ENCODE measurements at places on chromosomes 4 and X. TPM values are rescaled to one million over a fixed set of nuclear protein-coding genes. Genes with fewer than 3 reads are reported as not detected.

The FGB gene
- not detected for total RNA-seq

DNA sequence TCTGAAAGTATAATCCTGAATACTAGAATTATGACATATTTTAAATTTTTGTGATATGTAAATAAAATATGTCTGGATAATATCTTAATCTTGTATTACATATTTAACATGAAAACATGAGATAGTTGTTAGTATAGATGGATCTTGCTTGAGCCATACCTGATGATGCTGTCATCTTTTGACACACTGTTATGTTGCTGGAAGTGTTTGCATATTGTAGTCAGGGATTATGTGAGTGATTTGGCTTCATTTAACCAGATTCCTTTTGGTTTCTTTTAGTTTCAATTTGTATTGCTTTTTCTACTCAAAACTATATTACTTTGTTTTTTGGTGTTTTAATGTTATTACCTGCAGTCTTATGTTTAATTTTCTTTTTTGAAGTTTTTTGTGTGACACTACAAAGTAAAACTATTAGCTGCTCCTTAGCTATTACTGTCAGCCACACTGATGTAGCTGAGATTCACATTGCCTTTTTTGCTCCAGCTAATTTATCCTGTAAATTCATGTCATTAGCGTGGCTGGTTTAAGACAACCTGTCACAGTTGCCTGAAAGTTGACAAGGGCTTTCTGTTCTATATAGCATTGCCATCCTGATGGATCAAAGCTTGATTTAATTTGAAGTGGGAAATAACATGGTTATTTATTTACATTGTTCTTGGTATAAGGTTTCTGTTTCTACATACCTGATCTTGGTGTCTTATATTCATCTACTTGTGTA lies 33.7 kb downstream of the METAP1 start:
- ATAC-seq, result no peak

The NDST3 gene
- 1.7 TPM for total RNA-seq

The MAGEB2 gene
- total RNA-seq, result not detected

DNA sequence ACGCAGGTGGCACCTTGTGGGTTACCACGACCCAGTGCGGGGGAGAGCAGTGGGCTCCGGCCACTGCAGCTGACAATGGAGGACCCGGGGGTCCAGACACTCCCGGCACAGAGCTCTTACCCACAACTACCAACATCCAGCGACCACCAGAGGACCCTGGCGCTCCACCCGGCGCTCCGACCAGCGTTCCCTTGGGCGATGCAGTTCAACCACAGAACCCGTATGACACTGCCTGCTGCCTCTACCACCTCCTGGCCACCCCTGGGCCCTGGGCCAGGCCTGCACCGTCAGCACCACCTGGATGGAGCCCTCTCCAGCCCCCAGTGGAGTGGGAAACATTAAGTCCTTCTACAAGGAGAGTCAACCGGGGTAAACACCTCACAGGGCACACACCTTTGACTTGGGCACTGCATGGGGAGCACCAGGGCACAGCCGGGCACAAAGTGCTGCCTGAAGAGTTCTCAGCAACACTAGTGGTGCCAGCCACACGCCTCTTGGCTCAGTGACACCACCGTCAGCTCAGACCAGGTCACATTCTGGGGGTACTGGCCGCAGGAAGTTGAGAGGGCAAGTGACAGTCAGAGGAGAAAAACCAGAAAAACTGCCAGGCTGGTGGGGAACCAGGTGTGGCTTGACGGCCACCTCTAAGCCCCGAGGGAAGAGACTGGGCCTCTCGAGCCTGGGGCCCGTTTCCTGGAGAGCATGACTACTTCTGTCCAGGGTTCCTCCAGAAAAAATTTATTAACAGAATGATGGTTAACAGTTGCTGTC lies 2.6 kb downstream of the CTBP1 start:
- no peak for ATAC-seq

DNA sequence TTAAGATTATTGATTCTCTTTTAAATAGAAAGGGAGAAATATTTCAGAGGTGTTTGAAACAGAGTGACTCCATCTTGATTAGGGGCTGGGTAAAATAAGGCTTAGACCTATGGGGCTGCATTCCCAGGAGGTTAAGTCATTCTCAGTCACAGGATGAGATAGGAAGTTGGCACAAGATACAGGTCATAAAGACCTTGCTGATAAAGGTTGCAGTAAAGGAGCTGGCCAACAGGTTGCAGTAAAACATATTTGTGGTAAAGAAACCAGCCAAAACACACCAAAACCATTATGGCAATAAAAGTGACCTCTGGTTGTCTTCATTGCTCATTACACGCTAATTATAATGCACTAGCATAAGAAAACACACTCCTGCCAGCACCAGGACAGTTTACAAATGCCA lies 165.0 kb downstream of the SPIN4 start:
- no peak for ATAC-seq

The TLR2 gene
- total RNA-seq, result 2.2 TPM

The SPANXB1 gene
- total RNA-seq, result not detected

DNA sequence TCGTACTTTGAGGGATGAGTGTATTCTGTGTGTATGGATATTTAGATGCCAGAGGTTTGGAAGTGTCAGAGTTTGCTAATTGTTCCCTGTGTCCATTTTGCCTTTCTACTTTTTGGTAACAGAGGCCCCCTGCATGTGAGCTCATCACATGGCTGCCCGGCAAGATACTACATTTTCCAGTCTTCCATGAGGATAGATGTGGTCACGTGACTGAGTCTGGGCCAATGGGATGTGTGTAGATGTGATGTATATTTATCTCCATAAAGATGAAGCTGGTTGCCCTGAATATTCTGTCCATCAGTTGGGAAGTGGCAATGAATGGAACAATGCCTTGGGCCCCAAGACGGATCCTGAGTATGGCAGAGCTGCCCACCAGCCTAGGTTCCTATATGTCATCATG lies 29.0 kb upstream of the SMS start:
- ATAC-seq, result no peak

GRCh38 chrX:150842198-150842685 lies 56.2 kb downstream of the CD99L2 start:
- no peak for ATAC-seq

The GAGE12F gene
- total RNA-seq, result not detected

DNA sequence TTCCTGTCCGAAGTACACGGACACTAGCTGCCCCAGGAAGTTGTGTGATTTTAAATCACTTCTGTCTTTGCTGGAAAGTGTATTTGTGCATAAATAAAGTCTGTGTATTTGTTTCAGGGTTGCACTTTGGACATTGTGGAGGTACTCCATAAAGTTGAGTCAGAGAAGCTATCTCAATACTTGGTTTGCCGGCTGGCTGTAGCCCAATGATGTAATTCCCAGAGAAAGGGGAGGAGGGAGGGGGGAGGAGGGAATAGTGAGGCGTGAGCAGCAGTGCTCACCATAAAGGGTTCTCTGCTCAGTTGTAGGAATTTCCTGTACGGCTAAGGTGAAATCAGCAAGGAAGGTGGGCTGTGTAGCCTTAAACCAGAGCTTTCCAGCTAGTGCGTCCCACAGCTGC lies 7.5 kb downstream of the APEX2 start:
- peak; percentile 50 for ATAC-seq

The ZCCHC18 gene
- total RNA-seq, result 11.8 TPM

The TEX13A gene
- total RNA-seq, result not detected

GRCh38 chrX:95950679-95951078 lies 734.0 kb upstream of the DIAPH2 start:
- no peak for ATAC-seq

- ATAC-seq, result peak; percentile 75
Measured at GRCh38 chr4:154743683-154744340, at the start of gene LRAT. TSS of gene LRAT (plus strand) at chr4:154744000. CDS start at chr4:154744327, 327 bp downstream.

The F8 gene
- 1.2 TPM for total RNA-seq

The GPR173 gene
- total RNA-seq, result 0.41 TPM

The TMPRSS11B gene
- not detected for total RNA-seq

GRCh38 chr4:33262824-33263223 lies 2542.7 kb downstream of the PCDH7 start:
- no peak for ATAC-seq

DNA sequence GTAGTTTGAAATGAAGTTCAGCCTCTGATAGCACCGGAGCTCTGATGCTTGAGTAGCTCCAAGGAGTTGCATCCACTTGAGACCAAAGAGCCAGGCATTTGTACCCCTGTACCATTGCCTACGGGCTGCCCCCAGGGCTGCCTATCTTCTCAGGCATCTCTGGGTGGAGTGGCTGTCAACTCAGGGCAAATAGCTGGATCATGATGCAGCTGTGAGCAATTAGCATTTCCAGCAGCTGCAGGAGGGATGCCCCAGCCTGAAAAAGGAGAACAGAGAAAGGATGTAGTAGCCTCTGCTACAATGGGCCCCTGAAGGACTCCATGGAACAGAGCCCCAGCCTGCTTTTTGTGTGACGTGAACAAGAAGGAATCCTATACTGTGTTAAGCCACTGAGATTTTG lies 492.6 kb downstream of the BCOR start:
- peak; percentile 38 for ATAC-seq

The PPEF2 gene
- 0.19 TPM for total RNA-seq

The CXorf65 gene
- total RNA-seq, result not detected

GRCh38 chr4:38002451-38003071 lies 42.4 kb downstream of the PTTG2 start:
- ATAC-seq, result no peak

The JCHAIN gene
- not detected for total RNA-seq

- ATAC-seq, result no peak
Measured at GRCh38 chrX:123740536-123740935, 7.7 kb upstream of the THOC2 start.

- no peak for ATAC-seq
Measured at GRCh38 chrX:132990835-132991234, 32.4 kb upstream of the HS6ST2 start.

- ATAC-seq, result peak; percentile 71
Measured at GRCh38 chr4:107379054-107379869, 340.8 kb downstream of the PAPSS1 start.

DNA sequence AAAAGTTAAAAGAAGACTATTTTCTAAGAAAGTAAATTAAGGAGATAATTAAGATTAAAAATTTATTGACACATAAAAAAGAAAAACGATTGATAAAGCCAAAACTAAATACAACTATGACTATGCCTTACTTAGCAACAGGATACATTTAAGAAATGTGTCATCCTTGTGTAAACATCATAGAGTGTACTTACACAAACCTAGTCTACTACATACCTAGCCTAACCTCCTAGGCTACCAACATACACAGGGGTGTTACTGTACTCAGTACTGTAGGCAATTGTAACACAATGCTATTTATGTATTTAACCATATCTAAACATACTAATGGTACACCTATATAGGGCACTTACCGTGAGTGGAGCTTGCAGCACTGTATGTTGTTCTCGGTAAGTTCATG lies 108.3 kb downstream of the ANXA10 start:
- no peak for ATAC-seq

- ATAC-seq, result no peak
Measured at GRCh38 chr4:101005659-101006058, 341.7 kb downstream of the PPP3CA start.

GRCh38 chrX:46722742-46723568 lies 36.0 kb downstream of the SLC9A7 start:
- ATAC-seq, result no peak

The RBM41 gene
- total RNA-seq, result 15.0 TPM

GRCh38 chr4:77076889-77077635 lies 1.3 kb upstream of the CCNI start:
- no peak for ATAC-seq

The HHIP gene
- 2.4 TPM for total RNA-seq

The MAGEA4 gene
- 0.31 TPM for total RNA-seq

DNA sequence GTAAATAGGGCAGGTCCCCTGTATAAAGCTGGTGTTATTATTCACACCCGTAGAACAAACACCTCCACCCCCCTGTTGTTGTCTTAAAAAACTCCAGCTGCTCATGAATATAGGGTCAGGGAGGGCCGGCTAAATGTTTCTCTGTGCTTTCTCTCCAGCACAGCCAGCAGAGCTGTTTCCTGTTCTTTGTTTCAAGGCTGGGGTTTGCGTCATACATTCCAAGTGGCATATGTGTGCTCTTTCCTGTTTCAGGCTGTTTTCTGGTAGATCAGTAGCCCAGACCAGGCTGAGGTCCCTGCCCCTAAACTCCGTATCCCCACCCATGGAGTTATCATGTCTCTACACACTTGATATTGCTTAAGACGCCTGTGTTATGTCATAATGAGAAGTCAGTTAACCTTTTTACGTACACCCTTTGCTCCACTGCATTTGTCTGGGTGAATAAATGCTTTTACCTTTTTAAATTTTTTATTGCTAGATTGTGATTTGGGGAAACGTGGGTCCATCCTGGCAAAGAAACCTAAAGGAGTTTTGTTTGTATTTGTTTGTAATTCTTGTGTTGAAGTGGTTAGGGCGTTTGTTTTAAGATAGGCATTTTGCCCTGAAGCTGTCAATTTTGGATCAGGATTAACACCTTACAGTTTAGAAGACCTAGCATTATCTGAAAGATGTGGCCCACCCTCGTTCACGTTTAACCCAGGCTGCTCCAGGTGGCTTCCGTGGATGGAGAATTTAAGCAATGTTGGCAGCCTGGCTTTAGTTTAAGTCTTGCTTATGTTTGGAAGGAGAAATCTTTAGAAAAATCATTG lies 3.3 kb downstream of the KLF3 start:
- peak; percentile 47 for ATAC-seq

GRCh38 chr4:167541286-167541685 lies 307.0 kb upstream of the SPOCK3 start:
- no peak for ATAC-seq

The LINC00632 gene
- total RNA-seq, result 680 TPM

DNA sequence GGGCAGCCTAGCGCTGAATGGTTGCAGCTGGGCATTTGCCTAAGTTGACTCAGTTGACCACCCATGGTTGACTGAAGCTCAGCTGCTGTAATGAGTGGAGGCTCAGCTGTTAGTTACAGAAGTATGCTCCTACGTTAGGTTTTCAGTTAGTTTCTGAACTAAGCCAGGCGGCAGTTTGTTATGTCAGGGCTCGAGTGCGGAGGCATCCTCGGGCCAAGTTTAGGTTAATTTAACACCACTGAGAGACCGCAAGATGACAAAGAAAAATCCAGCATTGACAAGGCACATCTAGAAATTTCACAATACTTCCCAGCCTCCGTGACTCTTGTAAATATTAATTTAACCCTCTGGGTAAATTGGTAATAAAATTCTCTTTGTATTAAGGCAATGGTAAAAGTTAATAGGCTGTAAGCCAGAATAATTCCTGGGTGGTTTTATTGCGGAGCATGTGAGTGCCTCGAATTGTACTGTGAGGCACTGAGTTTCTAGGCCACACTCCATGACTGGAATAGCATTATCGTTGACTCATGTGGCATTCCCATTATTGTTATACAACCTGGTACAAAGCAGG lies 33.1 kb upstream of the CDKN2AIP start:
- no peak for ATAC-seq

The BTK gene
- total RNA-seq, result 0.21 TPM

All from motor neuron (in vitro differentiated cells).